ENCODE measurements at places on chromosomes 7 and 10. TPM values are rescaled to one million over a fixed set of nuclear protein-coding genes. Genes with fewer than 3 reads are reported as not detected.

The FOXI2 gene
- not detected for total RNA-seq

- H3K36me3 ChIP-seq, result no peaks in the 10 kb centered on the region
- no peaks in the 10 kb centered on the region for H3K4me1 ChIP-seq
- H3K4me3 ChIP-seq, result no peak overlapping the region
- no peak for DNase-seq
- H3K27me3 ChIP-seq, result no peaks in the 10 kb centered on the region
These were observed 13.7 kb downstream of the NPTX2 start for GRCh38 chr7:98630770-98631169.

DNA sequence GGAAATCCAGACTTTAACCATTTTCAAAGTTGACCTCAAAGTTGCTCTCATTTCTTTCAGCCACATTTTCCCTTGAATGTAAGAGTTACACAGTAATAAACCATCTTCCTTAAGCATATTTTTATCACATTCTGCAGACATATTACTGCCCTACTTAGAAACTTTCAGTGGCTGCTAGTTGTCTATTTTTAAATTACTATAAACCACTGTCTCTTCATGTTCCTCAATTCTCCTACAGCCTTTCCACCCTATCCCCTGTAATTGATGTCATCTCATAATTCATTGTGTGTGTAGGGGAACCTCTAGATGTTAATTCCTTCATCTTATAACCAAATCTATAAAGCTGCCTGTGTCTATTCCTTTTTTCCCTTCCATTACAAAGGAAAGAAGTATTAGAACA lies 78.1 kb upstream of the STRIP2 start:
- H3K27ac ChIP-seq, result no peak overlapping the region
- DNase-seq, result no peak
- H3K4me1 ChIP-seq, result no peaks in the 10 kb centered on the region

DNA sequence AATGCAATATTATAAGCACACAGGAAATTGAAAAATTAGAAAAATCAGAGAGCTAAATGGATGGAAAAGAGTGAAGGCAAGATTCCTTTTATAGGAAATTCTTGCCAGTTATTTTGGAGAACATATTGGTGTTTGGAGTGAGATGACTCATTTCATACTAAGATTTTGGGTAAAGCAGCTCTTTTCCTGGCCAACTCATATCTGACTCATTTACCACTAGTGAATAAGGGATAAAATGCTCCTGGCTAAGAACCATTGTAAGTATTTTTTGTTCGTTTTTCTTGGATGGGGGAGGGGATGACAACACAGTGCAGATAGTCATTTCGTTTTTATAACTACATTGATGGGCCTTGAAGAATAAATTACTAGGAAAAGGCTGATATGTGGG lies 139.3 kb downstream of the TWIST1 start:
- no peak overlapping the region for H3K27ac ChIP-seq
- H3K27me3 ChIP-seq, result no peaks in the 10 kb centered on the region
- no peak for DNase-seq
- no peak overlapping the region for H3K4me3 ChIP-seq

DNA sequence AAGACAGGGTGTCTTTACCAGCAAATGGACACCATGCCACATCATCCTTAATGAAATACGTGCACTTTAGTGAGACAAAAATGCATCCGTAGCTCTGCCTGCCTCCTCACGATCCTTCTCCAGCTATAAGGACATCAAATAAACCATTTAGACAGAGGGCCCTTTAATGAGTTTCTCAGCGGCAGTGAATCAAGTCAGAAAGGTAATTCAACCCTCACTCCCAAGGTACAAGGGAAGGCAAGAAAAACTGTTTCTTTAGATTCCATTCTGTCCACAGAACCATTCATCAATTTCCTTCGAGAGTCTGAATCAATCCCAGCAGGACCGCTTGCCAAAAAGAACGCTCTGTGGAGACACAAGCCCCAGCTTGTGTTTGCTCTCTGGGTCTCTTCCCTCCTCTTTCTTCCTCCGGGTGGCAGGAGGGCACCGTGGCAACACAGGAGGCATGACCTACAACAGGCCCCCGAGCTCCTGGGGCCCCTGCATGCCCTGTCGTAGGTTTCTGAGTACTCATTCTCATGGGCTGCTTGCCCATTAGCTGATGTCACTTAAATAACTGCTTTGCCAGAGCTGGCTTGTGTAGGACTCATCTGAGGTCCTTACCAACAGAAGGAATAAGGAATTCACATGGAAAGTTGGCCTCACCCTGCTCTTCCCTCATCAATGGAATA lies 297.8 kb upstream of the PRKCQ start:
- no peaks in the 10 kb centered on the region for H3K27me3 ChIP-seq
- H3K4me1 ChIP-seq, result no peaks in the 10 kb centered on the region
- no peaks in the 10 kb centered on the region for H3K36me3 ChIP-seq
- no peak for DNase-seq
- no peak overlapping the region for H3K27ac ChIP-seq

DNA sequence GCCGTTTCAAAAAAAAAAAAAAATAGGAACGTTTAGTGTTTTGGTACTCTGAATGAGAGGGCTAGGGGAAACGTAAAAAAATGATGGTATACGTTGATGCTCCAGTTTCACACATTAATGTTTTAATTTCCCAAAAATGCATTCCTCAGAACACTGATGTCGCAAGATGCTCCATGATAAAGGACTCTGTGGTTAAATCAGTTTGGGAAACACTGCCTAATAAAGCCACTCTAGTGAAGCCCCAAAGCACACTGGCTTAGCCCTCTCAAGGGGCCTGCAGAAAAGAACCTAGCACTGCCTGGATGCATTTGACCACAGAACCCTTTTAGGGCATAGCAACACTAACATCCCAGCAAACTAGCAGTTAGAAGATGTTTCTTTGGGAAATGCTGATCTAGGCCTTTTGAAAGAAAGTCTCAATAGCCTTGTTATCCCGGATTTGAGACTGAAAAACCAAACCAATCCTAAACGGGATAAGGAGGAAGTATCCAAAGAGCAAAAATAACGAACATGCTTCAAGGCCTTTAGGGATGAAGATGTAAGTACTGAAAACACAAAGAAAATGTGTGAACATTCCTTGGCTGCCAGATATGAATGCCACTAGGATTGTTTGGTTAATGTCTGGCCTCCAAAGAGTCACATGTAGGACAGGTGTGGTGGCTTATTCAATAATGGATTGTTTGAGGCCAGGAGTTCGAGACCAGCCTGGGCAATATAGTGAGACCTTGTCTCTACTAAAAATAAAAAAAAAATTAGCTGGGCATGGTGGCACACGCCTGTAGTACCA lies 11.0 kb downstream of the DLG5 start:
- H3K36me3 ChIP-seq, result no peaks in the 10 kb centered on the region
- H3K4me3 ChIP-seq, result no peak overlapping the region
- peaks cover 3% of the 10 kb centered on the region for H3K4me1 ChIP-seq
- no peak overlapping the region for H3K27ac ChIP-seq
- no peak for DNase-seq
